ENCODE measurements at places on chromosomes 7 and 10. TPM values are rescaled to one million over a fixed set of nuclear protein-coding genes. Genes with fewer than 3 reads are reported as not detected.

GRCh38 chr7:112869111-112869774 is 79.0 kb upstream of the TMEM168 start:
- peak; percentile 70 for DNase-seq

DNA sequence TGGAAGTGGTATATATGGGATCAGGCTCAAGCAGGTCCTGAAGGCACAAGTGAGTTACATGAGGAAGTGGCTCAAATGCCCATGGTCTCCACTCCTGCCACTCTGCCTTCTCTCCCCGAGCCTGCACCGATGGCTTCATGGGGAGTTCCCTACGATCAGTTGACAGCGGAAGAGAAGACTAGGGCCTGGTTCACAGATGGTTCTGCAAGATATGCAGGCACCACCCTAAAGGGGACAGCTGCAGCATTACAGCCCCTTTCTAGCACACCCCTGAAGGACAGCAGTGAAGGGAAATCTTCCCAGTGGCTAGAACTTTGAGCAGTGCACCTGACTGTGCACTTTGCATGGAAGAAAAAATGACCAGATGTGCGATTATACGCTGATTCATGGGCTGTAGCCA is 95.3 kb downstream of the HOXA1 start:
- no peak for DNase-seq

DNA sequence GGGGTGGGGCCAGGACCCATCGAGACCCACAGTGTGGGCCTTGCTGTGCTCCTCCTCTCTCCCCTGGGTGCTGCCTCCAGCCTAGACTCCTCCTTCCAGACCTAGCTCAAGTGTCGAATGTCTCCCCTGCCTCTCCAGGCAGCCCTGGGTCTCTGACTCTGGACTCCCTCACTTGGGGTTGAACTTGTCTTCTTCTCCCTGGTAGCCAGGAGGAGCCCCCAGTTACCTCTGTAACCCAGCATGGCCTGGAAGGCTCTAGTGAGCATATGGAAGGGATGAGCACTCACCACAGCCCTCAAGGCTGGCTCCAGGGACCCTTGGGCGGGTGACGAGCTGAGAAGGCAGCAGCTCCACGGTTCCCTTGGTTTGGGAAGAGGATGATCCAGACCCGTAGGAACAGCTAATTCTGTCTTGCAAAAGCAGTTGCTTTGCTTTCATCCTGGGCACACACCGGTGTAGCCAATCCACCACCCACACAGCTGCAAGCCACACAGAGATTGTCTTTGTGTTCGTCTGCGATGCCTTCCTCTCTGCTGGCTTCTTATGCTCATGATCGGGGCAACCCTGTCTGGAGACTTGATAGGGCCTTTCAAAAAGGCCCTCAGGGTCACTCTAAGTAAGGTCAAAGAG is 52.3 kb upstream of the ANTXRL start:
- no peak for DNase-seq

- no peak for DNase-seq
Observed at GRCh38 chr7:155178096-155178495, 108.0 kb downstream of the HTR5A start.

DNA sequence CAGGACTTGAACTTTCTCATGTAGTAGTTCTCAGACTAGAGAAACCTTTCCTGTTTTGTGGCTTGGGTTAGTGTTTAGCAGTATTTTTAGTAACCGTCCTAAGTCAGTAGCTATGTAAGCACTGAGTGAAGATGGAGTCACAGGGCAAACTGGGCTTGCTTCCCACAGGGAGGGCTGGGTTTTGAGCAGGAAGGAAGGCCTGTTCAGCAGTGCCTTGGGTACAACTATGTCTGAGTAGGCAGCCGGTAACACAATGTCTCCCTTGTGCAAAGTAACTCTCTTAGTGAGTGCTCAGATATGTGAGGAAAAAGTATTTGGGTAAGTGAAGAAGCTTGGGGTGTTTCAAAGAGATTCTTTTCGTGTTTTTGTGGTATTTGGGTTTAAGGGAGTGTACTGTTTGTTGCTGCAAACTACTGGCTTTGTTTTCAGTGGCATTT is 96.4 kb downstream of the CCSER2 start:
- peak; percentile 52 for DNase-seq

- DNase-seq, result no peak
Observed at GRCh38 chr7:142177869-142178268, 66.4 kb downstream of the MGAM2 start.

DNA sequence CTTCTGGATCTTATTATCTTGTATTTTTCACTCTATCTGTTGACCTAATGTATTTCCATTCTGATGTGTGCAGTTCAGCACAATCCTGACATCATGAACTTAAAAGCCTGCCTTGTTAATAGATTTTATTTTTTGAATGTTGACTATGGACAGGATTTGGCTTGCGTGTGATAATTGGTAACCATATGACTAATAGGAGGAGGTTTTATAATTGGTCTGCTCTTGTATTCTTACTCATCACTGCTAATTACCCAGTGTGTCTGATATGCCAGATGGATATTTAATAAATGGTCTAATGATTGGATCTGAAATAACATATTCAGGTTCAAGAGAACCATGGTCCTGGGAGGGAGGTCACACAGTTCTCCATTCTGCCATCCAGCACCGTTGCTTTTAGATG is 45.9 kb downstream of the MTURN start:
- DNase-seq, result no peak

- DNase-seq, result no peak
Observed at GRCh38 chr7:96076350-96076707, 245.6 kb downstream of the SLC25A13 start.

GRCh38 chr10:113282564-113282963 is 270.3 kb upstream of the HABP2 start:
- no peak for DNase-seq

DNA sequence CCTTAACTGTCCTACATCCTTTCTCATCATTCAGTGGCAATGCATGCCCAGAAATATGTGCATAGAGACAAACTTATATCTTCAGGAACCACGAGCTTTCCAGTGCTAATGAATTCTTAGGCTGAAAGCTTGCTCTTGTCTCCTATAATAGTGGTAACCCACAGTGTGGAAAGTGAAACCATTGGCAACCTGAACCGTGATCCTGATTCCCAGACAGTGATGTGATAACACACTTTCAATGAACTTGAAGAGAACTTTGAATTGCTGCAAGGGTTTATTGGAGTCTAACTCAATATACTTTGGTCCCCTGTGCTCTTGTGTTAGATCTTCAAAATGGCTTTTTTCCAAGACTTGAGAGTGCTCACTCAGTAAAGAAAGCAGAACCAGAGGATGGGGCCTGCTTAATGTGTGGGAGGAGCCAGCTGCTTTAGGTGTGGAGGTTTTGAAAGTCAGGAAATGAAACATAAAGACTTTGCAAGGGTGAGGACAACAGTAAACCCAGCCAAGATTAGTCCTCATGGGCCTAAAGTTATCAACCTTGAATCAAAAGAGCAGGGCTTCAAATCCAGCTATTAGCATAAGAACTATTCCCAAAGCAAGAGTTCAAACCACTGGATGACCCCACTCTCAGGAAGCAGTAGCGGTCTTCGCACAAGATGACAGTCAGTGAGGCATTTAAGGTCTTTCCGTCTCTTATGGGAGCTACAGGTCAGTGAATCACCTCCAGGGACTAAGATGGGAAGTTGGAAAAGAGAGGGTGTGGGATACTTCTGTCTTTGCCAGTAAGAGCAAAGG is 332.4 kb upstream of the NRP1 start:
- DNase-seq, result no peak

DNA sequence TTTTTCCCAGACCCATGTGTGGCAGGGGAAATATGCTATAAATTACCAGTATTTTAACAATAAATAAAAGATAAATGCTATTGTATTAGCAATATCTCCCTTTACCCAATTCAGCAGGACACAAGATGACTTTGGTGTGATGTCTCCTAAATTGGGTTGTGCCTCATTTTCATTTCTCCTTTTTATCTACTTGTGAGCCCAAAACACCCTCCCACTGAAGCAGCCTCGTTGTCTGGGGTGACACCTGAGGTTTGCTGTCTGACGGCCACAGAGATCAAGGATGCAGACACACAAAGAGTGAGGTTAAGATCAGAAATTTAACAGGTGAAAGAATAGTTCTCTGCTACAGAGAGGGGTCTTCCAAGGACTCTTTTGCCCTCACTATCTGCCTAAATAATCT is 27.1 kb upstream of the CC2D2B start:
- no peak for DNase-seq

- DNase-seq, result no peak
Observed at GRCh38 chr10:127168261-127168660, 28.1 kb downstream of the INSYN2A start.

- DNase-seq, result no peak
Observed at GRCh38 chr10:78406648-78407008, 373.0 kb downstream of the RPS24 start.

DNA sequence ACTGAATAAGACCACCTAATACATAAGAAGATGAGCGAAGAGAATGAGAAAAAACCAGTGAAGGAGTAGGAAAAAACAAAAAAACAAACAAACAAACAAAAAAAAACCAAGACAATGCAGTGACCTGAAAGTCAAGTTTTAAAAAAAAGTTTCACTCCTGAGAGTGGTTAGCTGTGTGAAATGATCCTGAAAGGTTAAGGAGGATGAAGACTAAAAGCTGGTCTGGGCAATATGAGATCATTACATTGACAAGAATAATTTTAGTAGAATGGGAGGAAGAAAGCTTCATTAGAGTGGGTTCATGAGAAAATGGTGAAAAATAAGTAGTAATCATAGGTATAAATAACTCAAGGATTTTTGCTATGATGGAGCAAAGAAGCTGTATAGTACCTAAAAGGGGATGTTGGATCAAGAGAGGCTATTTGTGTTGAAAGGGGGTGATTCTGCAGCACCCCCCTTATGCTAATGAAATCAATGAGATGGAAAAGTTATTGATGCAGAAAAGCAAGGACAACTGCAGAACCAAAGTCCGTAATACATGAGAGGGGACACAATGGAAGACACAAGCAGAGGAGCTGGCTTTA is 80.2 kb downstream of the KMT2C start:
- no peak for DNase-seq

- DNase-seq, result no peak
Observed at GRCh38 chr10:114244126-114244525, 5.1 kb downstream of the VWA2 start.

DNA sequence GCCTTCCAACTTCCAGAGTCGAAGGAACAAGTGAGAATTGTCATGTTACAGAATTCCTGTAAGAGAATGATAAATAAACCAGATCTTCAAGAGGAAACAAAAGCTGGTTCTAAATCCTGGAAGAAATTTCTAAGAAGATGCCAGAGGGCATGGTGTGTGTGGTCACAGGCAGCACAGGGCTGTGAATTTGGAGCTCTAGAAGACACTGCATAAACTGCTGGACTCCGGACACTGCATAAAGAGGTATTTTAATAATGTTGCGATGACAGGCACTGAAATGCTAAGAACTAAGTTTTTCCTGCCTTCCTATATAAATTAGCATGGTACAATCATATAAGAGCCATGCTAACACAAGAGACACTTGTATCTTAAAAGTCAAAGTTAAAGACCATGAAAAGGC is 86.0 kb downstream of the LARP4B start:
- DNase-seq, result no peak

GRCh38 chr7:45246339-45246738 is 88.7 kb downstream of the RAMP3 start:
- no peak for DNase-seq

DNA sequence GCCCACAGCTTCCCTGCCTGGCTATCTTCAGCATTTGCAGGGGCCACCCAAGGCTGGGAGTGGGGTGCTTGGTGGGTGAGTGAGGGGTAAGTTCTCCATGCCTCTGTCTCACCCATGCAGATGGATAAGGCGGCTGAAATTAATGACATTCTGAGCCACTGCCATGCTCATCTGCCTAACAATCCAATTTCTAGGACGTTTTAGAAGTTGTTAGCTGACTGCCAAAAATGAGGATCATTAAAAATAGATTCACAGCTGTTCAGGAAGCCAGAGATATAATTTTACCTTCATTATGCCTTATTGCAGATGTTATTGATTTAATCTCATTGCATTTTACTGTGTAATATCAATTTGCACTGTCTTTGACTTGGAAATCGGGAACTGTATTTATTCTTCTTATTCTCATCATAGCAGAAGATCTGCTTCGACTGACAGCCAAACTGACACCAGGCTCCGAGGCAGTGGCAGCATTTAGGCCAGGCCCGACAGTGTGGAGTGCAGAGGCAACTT is 334.4 kb upstream of the NPVF start:
- DNase-seq, result no peak

- DNase-seq, result no peak
Observed at GRCh38 chr10:98620503-98620902, 173.8 kb upstream of the HPS1 start.

- DNase-seq, result no peak
Observed at GRCh38 chr10:4470231-4470835, 355.7 kb upstream of the AKR1E2 start.

- peak; percentile 43 for DNase-seq
Observed at GRCh38 chr7:33905389-33906032, at the start of gene BMPER. TSS of gene BMPER (plus strand) at chr7:33905539. CDS start at chr7:33905614, 75 bp downstream.

DNA sequence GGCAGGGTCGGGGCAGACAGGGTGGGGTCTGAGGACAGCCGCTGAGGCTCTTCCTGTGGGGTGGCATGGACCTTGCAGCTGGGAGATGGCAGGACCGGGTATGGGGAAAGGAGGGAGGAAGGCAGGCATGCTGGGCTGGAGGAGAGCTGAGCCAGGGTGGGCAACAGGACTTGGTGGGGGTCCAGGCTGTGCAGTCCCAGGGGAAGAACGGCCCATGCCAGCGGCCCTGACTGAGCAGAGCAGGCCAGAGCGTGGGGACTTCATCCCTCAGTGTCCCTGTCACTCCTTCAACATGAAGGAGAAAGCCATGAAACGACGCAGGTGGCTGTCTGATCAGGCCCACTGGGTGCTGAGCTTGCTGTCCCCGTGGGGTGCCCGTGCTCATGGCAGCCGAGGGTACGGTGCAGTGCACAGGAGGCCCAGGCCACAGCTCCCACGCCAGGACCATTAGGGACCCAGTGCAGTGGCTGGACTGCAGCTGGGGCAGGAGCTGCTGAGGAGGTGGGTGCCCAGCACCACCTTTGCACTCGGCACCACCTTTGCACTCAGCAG is 519.6 kb downstream of the PTPRN2 start:
- DNase-seq, result no peak

DNA sequence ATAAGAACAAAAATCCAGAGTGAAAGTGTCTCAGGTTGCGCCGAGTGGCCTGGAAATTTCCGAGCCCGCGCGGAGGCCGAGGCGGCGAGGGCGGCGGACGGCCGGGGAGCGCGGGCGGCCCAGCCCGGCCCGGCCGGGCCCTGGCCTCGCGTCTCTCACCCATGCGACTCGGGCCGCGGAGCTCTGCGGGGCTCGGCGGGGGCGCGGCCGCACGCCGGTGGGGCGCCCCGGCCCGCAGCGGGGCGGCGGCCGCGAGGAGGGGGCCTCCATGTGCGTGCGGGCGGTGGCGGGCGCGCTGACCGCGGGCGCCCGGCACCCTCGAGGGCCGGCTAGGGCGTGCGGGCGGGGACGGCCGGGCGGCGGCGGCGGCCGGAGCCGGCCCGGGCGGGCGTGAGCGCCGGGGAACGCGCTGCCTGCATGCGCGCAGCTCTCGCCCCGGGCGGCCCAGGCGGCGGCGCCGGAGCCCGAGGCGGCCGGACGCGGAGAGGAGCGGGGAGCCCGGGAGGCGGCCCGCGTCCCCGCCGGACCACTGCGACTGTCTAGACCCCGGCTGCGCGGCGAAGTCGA is 302 bp upstream of the EN2 start:
- DNase-seq, result no peak

The SPOCK2 gene
- 208 TPM for total RNA-seq

The ETV1 gene
- total RNA-seq, result not detected

The ERVW-1 gene
- total RNA-seq, result not detected

The RBM20 gene
- total RNA-seq, result 0.50 TPM

The TEX36 gene
- total RNA-seq, result not detected

The POLR2J3 gene
- 15.3 TPM for total RNA-seq

The CUZD1 gene
- total RNA-seq, result 0.43 TPM

The ASB10 gene
- total RNA-seq, result not detected

The GFRA1 gene
- not detected for total RNA-seq

The VWA2 gene
- not detected for total RNA-seq

The OR2A7 gene
- total RNA-seq, result 1.2 TPM

The DRGX gene
- total RNA-seq, result not detected

The GDF2 gene
- total RNA-seq, result not detected
